ENCODE measurements at places on chromosomes 7 and 10. TPM values are rescaled to one million over a fixed set of nuclear protein-coding genes. Genes with fewer than 3 reads are reported as not detected.

Gene KLF6
- total RNA-seq = 114 TPM

Gene CDH23
- 1.5 TPM for total RNA-seq

DNA sequence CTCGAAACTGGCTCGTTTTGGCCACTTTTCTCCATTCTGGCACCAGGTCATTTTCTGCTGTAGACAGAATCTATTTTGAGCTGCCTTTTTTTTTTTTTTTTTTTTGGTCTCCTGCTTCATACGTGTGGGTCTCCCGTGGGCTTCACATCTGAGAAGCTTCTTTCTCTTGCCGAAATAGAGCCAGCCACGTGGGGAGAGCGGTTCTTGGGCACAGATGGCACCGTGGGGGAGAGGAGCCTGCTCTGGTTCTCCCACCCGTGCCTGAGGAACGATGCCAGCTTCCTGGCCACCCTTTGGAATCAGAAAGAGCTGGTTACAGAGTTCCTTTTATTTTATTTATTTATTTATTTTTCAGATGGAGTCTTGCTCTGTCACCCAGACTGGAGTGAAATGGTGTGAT lies 48.7 kb upstream of the OCM2 start:
- DNase-seq = no peak

Gene PIP
- total RNA-seq = not detected

Gene ENO4
- total RNA-seq = not detected

- peak; percentile 53 for DNase-seq
Measured at GRCh38 chr10:80529604-80530003, 8.1 kb upstream of the SH2D4B start.

Gene GPER1
- total RNA-seq = not detected
